ENCODE measurements at places on chromosomes 5 and 9.

GRCh38 chr5:26388976-26389375, 649.4 kb downstream of the CDH9 start:
- DNase-seq = no peak

DNA sequence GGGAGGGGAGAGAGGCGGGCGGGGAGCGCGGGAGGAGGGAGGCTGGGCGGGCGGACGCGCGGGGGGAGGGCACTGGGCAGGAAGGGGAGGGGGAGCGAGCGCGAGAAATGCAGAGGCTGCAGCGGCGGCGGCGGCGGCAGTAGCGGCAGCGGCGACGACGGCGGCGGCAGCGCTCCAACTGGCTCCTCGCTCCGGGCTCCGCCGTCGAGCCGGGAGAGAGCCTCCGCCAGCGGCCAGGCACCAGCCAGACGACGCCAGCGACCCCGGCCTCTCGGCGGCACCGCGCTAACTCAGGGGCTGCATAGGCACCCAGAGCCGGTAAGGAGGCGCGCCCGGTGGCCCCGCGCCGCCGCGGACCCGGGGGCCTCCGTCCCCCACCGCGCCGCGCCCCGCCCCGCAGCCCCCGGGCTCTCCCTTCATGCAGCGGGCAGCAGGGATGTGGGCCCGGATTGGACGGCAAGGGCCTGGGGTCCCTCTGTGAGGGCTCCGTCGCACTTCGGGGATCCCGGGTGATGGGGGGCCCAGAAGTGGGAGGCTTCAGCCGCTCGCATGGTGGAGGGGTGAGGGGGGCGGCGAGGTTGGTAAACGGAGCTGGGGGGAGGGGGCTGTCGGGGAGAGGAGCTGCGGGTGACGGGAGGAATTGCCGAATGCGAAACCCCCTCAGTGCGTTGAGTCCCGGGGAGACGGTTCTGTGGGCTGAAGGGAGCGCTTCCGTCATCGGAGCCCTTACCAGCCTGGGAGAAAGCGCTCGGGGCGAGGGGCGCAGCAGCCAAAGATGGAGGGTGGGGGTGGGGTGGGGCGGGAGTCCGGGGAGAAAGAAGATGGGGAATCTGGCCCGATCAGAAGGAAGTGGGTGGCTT, at the start of gene BASP1:
Gene BASP1 (plus strand): TSS at position 139 of the 860 bp plus-strand sequence. CDS start 57,586 bp downstream, outside the sequence.
- peak; percentile 94 for DNase-seq

DNA sequence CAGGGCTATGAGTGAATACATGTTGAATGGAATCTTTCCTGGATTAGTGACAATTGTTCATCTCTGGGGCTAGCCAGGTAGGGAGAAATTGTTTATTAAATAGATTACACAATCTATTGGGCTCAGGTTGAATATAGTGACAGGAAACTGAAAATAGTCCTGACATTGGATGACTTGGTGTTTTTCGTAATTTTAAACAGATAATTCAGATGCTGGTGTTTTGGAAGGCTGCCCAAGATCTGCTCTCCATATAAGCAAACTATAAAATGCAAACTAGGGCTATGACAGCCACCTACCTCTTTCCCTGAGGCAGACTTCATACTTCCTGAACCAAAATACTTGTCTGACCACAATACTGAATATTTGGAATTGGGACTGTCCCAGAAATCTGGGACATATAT, 99.1 kb downstream of the ENC1 start:
- no peak for DNase-seq

DNA sequence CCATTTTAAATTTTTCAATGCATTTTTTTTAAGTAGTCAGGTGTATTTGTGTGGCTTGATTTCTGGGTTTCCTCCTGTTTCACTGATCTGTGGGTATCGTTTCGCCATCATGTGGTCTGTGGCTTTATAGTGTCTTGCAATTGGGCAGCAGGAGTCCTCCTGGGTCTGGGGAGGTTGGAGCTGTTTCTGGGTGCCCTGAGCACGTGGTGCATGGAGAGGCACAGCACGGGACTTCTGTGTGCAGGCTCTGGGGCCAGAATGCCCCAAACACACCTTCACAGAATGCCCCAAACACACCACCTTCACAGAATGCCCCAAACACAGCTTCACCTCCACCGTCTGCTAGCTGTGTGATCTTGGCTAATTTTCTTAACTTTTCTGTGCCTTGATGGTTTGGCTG, 82.6 kb upstream of the COL5A1 start:
- DNase-seq = no peak

- DNase-seq = peak; percentile 86
Observed at GRCh38 chr9:124222918-124223720, 34.6 kb upstream of the NEK6 start.

- DNase-seq = no peak
Observed at GRCh38 chr9:135746565-135746964, 44.6 kb downstream of the KCNT1 start.

DNA sequence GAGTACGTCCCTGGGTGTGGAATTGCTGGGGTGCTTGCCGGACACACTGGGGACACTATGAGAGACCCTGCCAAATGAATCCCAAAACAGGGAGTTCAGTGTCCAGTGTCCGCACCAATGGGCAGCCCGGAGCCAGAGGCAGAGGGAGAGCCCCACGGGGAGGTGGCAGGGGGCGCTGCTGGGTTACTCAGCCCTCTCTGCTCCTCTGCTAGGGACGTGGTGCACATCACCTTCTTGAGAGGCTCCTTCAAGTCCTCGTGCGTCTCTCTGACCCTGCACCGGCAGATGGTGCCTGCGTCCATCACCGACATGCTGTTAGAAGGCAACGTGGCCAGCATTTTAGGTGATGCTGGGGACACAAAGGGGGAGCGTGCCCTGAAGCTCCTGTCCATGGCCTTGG, 20.8 kb downstream of the STKLD1 start:
- no peak for DNase-seq

DNA sequence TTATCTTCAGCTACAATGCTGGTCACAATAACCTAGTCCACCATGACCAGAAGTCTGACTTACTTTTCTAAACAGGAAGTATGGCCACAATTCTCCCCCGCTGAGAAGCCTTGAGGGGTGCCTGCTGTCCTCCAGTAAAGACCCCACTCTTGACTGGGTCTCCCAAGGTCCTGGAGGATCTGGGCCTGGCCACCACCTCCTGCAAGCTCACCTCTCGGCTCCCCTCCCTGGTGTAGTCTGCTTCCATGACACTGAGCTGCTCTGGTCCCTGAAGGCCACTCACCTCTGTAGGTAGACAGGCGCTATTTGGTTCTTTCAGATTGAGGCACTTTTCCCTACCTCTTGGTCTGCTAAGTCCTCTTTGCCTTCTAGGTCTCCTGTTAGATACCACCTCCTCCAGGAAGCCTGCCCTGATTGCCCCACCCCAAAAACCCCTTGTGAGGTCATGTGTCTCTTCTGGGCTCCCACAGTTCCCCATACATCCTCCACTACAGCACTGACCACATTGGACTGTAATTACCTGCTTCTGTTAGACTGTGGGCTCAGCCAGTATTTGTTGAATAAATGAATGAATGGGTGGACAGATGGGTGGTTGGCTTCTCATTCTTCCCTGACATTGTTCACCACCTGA, 62.6 kb upstream of the IER5L start:
- no peak for DNase-seq

DNA sequence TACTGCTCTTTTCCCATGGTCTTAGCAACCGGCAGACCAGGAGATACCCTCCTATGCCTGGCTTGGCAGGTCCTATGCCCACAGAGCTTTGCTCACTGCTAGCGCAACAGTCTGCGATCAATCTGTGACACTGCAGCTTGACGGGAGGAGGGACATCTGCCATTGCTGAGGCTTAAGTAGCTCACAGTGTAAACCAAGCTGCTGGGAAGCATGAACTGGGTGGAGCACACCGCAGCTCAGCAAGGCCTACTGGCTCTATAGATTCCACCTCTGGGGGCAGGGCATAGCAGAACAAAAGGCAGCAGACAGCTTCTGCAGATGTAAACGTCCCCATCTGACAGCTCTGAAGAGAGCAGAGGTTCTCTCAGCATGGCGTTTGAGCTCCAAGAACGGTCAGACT, 40.4 kb downstream of the MCTP1 start:
- no peak for DNase-seq

- DNase-seq = peak; percentile 89
Observed at GRCh38 chr5:1111727-1112289, at the start of gene SLC12A7. Gene SLC12A7, minus strand, starts transcription at chr5:1112063. Its CDS starts 72 bp downstream, at chr5:1111991.

GRCh38 chr9:95085036-95085770, 232.3 kb downstream of the FANCC start:
- DNase-seq = no peak

- DNase-seq = no peak
Observed at GRCh38 chr9:121773954-121774714, 122.7 kb downstream of the DAB2IP start.

- DNase-seq = no peak
Observed at GRCh38 chr5:83246071-83246470, 168.7 kb downstream of the XRCC4 start.

GRCh38 chr9:32940740-32941139, 60.7 kb downstream of the APTX start:
- no peak for DNase-seq

GRCh38 chr5:146766013-146766412, 112.5 kb downstream of the PPP2R2B start:
- no peak for DNase-seq

DNA sequence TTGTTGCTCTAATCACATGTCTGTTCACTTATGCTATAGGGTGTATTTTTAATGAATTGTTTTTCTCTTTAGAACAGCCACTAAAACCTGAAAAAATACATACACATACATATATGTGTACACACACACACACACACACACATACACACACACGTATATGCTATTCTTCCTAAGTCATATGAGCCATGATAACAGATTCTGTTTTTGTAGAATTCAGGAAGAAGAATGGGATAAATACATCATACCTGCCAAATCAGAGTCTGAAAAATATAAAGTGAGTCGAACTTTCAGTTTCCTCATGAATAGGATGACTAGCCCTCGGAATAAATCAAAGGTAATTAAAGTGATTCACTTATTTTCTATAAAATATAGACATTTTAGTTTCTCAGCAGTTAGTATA, 231.4 kb downstream of the ARHGEF28 start:
- DNase-seq = no peak

- DNase-seq = no peak
Observed at GRCh38 chr5:76684756-76685519, 31.0 kb upstream of the F2R start.

- DNase-seq = no peak
Observed at GRCh38 chr9:87068177-87068840, 121.0 kb upstream of the GAS1 start.

GRCh38 chr5:147398860-147399259, 111.0 kb downstream of the DPYSL3 start:
- DNase-seq = no peak

GRCh38 chr9:124776954-124777648, at the start of gene OLFML2A:
Gene OLFML2A, plus strand, starts transcription at chr9:124777133. Its CDS starts 138 bp downstream, at chr9:124777271.
- peak; percentile 63 for DNase-seq

DNA sequence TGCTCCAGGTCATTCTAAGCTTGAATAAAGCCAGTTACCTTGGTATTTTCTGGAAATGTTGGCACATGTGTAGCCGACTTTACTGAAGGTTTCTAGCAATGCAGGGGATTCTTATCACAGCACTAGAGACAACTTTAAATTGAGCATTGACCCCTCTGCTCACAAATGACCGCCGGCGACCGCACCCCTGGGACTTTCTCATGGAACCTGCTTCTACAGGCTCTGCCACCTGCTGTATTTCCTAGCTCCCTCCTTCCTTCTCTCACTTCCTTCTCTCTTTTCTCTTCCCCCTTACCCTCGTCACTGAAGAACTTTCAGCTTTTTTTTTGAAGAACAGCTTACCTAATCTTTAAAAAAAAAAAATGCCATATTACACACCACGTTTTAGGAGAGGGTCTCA, 30.9 kb upstream of the DAB2 start:
- no peak for DNase-seq

DNA sequence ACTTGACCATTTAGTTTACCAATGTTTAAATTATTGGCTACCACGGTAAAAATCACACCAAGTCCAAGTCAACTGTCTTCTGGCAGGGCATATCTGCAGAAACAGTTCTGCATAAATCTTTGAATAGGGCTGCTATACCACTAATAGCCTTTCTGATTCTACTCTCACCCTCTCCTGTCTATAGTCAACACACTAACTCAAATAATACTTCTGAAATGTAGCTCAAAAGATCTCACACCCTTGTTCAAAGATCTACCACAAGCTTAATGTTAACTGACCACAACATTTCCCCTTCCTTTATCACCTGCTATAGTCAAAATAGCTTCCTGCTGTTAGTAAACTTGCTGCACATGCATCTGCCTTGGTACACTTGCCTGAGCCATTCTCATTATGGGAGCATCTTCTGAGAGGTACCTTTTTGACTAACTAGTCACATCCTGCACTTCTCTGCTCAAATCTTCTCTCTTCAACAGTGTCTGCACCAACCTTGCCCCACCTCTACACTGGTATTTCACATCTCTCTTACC, 319.4 kb downstream of the CDH10 start:
- no peak for DNase-seq

- no peak for DNase-seq
Observed at GRCh38 chr5:159198063-159199036, 11.0 kb downstream of the RNF145 start.

GRCh38 chr5:36950586-36951457, 74.3 kb downstream of the NIPBL start:
- DNase-seq = no peak

DNA sequence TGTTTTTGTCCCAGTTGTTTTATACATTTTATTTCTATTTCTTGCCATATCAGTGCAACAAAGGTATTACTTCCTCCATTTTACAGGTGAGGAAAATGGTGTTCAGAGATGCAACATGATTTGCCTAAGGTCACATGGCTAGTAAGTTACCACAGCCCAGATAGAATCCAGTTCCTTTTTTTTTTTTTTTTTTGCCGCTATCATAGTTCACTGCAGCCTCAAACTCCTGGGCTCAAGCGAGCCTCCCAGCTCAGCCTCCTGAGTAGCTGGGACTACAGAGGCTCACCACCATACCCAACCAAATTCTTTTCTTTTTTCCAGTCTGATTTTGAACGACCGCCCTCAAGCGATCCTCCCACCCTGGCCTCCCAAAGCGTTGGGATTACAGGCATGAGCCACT, 480 bp upstream of the CCDC69 start:
- DNase-seq = no peak

DNA sequence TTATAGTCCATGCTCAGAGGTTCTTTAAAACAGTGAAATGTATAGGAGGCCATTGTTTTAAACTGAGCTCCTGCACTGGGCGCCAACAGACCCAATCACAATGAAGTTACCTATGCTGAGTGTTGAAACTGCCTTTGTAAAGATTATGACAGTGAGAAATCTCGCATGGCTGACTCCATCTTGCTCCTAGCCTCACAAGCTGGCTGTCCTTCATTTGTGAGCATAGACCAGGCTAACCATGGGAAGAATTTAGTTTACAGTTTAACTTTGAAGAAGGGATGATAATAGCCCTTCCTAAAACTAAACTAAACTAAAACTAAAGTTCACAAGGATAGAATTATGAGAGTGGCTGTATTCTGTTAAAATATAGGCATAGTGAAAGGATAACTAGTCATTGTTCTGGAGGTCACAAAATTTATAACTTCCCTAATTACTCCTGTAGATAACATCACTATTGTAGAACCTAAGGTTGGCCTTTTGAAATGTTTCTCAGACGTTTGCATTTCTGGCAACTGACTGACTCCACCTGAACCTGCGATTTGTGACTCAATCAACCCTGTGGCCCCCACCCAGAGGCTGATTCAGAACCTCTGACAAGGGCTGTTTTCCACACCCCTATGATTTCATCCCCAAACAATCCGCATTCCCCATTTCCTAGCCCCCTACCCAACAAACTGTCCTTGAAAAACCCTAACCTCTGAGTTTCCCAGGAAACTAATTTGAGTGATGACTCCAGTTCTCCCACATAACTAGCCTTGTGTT, 59.1 kb downstream of the HMHB1 start:
- DNase-seq = no peak

Data from hepatocyte (in vitro differentiated cells).